ENCODE measurements at places on chromosomes 11 and 22.

DNA sequence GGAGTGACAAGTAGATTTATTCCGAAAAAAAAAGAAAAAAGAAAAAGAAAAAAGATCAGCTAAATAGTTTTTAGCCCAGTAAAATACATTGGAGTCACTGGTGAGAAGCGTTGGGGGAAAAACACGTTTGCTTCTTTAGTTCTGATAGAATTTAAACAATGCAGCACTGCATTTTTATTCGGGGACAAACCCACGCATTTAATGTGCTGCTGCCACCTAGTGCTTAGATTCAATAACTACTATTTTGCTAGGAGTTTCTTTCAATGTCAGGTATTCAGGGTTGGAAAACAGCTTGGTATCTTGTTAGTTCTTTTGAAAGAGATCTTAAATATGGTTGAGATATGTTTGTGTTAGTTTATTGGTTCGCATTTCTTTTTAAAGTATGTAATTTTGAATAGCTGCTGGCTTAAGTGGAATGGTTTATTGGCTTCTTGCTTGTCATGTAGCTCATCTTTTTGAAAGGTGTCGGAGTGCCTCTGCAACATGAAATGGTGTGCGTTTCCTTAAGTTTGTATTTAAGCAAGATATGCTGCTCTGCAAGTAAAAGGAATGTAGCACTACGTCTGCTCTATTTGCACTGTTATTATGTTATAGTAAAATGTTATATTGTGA is 41.9 kb downstream of the SVIP start:
- peak; percentile 37 for DNase-seq

- no peak for DNase-seq
Measured at GRCh38 chr22:29266564-29267461, 968 bp downstream of the RHBDD3 start.

DNA sequence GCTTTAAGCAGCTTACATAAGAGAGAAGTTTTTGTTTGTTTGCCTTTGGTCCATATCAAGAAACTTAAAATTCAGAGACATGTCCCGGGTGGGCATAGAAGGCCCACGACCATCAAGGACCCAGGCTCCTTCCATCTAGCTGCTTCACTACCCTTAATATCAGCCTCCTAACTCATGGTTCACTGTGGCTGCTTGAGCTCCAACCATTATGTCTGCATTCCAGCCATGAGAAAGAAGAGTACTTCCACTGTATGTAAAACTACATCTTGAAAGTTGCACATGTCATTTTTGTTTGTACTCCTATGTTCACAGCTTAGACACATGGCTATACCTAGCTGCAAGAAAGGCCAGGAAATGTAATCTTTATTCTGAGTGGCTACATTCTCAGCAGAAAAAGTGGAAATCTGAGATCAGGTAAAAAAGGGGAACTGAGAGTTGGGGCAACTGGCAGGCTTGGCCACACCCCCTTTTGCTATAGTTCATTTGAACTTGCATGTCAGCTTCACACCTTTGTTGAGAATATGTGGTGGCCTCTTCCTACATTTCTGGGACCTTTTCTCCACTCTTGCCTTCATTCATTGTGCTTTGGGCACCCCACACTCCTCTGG is 81.3 kb upstream of the TP53I11 start:
- no peak for DNase-seq

DNA sequence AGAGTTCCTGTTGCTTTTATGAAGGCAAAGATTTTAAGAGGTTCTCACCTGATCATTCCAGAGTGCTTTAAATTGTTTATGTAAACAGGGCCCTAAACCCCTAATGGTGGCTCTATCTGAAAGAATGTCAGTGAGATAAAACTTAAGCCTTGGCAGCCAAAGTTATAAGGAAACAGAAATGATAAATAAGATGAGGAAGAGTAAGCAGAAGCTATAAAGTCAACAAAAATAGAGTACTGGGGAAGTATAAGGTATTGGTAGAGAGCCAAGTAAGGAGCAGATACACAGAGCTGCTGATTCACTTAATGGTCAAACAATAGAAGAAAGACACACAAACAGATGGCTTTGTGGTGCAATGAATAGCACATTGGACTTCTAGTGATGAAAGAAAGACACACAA is 37.9 kb downstream of the TMPRSS5 start:
- no peak for DNase-seq

GRCh38 chr11:117851852-117852251 is 24.6 kb downstream of the FXYD6 start:
- DNase-seq: no peak

DNA sequence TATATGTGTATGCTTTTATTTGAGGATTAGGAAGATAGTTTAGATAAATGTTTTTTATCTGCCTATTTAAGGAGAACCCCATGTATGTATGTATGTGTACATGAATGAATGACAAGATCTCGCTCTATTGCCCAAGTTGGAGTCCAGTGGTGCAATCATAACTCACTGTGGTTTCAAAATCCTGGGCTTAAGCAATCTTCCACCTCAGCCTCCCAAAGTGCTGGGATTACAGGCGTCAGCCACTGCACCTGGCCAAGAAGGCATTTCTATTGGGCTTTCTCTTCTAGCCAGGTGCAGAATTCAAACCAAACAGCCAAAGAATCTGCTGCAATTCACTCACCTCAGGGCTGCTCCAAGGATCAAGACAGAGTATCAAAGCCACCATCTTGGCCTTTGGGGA is 25.5 kb upstream of the DGKZ start:
- DNase-seq: no peak

DNA sequence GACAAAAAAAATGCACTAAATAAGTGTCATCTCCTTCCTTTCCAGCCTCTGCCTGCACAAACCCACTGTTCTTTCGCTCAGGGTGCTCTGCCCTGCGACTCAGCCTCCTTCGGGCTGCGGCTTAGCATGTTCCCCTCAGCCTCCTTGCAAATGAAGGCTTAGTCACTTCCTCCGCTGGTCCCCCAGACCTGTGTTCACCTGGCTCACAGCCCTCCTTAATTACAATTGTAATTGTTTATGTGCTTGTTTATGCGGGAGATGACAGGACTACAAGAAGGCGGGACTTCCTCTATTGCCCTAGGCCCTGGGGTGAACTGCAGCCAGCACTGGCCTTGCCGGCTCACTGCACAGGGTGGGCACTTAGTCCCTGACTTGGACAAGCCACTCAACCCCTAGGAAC is 303.6 kb downstream of the KIRREL3 start:
- no peak for DNase-seq

GRCh38 chr11:1656061-1656441 is 26.5 kb downstream of the KRTAP5-5 start:
- DNase-seq: no peak

GRCh38 chr22:46143491-46144147 is 6.7 kb upstream of the PPARA start:
- DNase-seq: no peak

GRCh38 chr11:78752494-78752893 is 177.8 kb upstream of the NARS2 start:
- DNase-seq: no peak

DNA sequence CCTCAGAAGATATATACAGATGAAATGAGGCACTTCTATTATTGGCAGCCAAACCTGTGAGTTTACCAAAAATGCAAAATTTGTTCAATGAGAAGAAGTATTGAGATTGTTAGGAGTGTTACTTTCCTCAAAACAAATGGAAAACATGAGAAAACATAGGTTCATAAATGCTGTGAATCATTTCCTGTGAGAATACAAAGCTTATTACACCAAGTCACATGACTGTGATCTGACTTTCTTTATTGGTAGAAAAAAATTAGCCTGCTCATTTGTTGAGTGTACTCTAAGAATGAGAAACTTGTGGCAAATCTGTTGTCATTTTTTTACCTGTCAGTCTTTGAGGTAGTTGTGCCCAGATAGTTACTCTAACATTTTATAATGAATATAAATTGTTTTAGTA is 215.1 kb downstream of the TMEM135 start:
- no peak for DNase-seq

DNA sequence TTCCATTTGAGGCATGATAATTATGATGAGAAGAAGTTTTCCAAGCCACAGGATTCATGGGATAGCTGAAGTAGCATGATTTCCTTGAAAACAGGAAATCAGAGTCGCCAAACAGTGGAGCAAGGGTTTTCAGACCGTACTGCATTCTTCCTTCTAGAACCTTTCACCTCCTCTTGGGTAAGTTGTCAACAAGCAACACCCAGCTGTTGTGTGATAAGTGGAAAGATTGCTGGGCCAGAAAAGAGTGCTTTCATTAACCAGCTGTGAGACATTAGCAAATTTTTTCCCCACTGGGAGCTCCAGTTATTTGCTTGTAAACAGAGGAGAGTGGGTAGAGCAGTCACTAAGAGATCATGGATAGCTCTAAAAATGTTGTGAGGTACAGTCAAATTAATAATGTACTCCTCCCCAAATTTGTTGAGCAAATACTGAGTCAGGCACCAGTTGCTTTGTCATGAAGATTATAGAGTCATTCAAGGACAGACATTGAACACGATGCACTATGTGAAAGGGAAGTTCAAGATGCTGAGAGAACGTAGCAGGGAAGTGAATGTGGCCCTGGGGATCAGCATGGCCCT is 11.7 kb upstream of the MPEG1 start:
- DNase-seq: no peak

DNA sequence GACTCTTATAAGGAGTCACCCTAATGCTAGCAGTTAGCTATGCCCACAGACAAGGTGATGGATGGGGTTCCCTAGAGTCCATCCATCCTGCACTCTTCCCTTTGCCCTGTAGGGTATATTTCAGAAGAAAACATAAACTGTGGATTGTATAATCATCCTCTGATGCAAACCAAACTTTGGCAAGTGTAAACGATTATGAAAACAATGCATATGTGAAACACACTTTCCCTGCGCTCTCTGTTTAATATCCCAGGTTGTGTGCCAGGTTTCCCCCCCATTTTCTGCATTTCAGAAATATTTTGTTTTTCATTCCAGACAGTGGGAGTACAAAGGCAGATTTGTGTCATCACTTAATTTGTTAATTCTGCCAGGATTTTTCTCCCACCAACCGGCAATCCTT is 110.0 kb downstream of the LDLRAD3 start:
- DNase-seq: no peak

- DNase-seq: no peak
Measured at GRCh38 chr11:68842427-68843051, 823 bp upstream of the CPT1A start.

- peak; percentile 32 for DNase-seq
Measured at GRCh38 chr11:107457205-107457557, 444 bp downstream of the CWF19L2 start.

GRCh38 chr11:131079036-131079435 is 162.8 kb upstream of the SNX19 start:
- no peak for DNase-seq
